ENCODE measurements at places on chromosomes 13 and 19. TPM values are rescaled to one million over a fixed set of nuclear protein-coding genes. Genes with fewer than 3 reads are reported as not detected.

Gene ZNF345
- 1.2 TPM for total RNA-seq

Gene MEF2B
- not detected for total RNA-seq

Gene COL5A3
- 2.6 TPM for total RNA-seq

Gene FNDC3A
- 40.5 TPM for total RNA-seq

Gene UGGT2
- total RNA-seq, result 22.9 TPM

Gene RUBCNL
- not detected for total RNA-seq

Gene SLC10A2
- total RNA-seq, result not detected

Gene APLP1
- 7.3 TPM for total RNA-seq

Gene CYSLTR2
- not detected for total RNA-seq

Gene HNRNPA1L2
- 0.78 TPM for total RNA-seq

Gene PDX1
- total RNA-seq, result not detected

Gene TMIGD2
- 0.18 TPM for total RNA-seq

Gene CALR3
- not detected for total RNA-seq

Gene FFAR3
- total RNA-seq, result not detected

Gene KASH5
- not detected for total RNA-seq

Gene GJA3
- total RNA-seq, result 0.39 TPM

Gene CYP4F11
- total RNA-seq, result not detected

Gene MEX3D
- total RNA-seq, result 88.8 TPM

Gene PSG6
- total RNA-seq, result not detected

Gene NRTN
- not detected for total RNA-seq

Gene C19orf85
- not detected for total RNA-seq

Gene SLC25A41
- not detected for total RNA-seq

Gene CD79A
- total RNA-seq, result not detected

Gene ZNF681
- 1.6 TPM for total RNA-seq

Gene C19orf73
- 3.3 TPM for total RNA-seq

Gene OR10H1
- not detected for total RNA-seq

Gene EDNRB
- 18.8 TPM for total RNA-seq

Gene EHD2
- total RNA-seq, result 245 TPM

Gene NMRK2
- not detected for total RNA-seq

Gene SYNGR4
- not detected for total RNA-seq
